ENCODE measurements at places on chromosomes 1 and 21.

DNA sequence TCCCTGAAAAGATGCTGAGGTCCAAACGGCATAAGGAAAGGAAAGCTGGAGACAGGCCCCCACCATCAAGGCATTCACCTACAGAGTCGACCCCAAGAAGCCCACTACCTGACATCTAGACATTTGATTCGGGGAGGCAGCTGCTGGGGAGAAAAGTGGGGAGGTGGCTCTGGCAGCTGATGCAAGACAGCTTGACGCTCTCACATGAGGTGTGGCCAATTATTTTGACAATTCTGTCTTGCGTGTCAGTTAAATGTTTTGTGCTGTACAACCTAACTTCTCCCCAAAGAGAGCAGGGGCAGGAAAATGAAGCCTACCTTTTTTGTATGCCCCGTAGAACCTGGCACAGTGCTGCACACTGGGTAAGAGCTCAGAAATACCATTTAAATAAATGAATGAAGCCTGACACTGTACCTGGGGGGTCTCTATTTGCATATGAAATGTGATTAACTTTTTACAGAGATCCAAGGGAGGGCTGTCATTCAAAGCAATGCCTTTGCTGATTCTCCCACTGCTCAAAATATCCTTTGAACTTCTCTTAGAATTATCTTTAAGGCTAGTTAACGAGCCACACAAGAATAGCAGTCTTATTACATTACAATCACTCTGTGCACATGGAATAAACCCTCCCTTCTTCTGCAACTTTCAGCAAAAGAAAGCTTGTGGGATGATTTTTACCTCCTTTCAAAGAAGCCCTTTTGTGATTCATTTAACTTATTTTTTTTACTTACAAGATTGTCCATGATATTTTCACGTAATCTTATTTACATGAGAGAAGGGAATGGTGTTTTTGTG lies 163.2 kb downstream of the TNR start:
- no peak for DNase-seq

DNA sequence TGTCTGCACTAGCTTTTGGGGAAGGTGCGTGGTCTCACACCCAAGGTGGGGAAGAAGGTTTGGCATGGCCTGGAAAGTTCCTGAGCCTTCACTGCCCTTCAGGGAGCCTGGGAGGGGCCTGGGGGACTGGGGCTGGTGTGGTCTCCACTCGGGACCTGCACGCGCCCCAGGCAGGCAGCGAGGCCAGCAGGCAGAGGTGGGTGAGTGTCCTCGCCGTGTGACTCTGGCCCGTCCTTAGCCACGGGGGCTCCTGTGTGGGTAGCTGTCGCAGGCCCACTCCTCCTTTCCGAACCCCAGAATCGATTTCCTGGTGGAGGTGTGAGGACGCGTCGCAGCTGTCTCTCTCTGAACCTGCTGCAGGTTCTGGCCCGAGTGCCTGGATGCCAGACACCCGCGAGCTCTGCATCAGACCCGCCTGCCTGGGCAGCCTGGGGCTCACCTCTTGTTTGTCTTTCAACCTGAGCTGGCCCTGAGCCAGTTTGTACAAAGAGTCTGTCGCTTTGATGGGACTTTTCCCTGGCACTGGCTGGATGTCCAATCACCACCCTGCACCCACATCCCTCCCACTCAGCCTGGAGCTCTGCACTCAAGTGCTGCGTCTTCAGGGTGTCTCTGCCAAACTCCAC lies 36.0 kb upstream of the SLC19A1 start:
- peak; percentile 41 for DNase-seq

GRCh38 chr1:169245706-169246105 lies 121.9 kb downstream of the NME7 start:
- DNase-seq, result no peak

DNA sequence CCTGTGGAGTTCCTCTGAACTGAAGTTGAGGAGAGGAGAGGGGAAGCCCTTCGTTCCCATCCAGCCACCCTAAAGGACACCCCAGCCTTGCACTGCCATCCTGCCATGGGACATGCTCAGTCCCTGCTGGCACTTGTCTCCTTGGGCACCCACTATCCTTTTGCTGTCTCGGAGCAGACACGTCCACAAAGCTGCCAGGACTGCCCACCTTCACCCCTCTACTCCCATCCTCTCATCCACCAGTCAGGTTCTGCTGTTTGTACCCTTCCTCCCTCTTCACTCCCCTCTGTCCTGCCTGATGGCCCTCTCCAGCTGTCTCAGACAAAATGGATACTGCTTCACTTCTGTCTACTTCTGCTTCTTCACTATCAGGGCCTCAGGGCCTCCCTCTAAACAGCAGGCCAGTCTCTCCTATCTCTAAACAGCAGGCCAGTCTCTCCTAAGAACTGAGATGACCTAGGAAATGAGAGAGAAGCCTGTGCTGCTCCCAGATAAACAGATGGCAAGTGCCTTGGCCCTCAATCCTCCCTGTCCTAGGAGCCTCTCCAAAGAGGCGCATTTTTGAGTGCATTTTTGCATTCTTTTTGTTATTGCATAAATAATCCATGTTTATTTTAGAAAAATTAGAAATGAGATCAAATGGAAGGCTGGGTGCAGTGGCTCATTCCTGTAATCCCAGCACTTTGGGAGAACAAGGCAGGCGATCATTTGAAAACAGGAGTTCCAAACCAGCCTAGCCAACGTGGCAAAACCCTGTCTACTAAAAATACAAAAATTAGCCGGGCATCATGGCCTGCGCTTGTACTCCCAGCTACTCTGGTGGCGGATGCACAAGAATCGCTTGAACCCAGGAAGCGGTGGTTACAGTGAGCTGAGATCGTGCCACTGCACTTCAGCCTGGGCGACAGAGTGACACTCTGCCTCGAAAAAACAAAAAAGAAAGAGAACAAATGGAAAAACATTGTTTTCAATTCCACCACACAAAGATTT lies 4.4 kb upstream of the PYCR2 start:
- DNase-seq, result no peak

DNA sequence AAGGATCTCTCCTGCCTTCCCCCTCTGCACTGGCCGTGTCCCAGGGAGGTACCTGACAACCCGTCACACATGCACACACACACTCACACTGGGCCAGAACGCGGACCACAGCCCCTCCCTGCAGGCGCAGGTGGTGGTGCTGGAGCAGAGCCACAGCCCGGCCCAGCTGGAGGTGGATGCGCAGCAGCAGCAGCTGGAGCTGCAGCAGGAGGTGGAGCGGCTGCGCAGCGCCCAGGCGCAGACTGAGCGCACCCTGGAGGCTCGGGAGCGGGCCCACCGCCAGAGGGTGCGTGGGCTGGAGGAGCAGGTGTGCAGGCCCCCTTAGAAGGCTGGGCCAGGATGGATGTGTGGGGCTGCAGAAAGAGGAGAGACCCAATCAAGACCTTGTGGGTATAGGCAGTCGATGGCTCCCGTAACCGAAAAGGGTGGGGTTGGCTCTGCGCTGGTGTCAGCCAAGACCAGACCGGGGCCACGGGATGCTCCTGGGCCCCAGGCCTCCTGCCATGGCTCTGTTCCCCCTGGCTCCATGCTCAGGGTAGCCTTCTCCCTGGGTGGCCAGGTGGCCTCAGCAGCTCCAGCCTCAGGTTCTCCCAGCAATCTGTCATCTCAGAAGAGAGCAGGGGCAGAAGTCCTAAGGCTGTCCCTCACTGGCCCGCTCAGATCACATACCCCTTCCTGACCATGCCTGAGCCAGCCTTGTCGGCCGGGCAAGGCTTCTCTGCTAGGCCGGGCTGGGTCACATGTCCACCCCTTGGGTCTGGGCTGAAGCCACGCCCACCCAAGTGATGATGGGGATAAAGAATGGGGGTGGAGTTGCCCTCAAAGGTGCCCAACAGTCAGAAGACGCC lies 8.9 kb downstream of the MFAP2 start:
- DNase-seq, result no peak

- DNase-seq, result no peak
Measured at GRCh38 chr1:52007215-52008002, 16.9 kb upstream of the RAB3B start.

DNA sequence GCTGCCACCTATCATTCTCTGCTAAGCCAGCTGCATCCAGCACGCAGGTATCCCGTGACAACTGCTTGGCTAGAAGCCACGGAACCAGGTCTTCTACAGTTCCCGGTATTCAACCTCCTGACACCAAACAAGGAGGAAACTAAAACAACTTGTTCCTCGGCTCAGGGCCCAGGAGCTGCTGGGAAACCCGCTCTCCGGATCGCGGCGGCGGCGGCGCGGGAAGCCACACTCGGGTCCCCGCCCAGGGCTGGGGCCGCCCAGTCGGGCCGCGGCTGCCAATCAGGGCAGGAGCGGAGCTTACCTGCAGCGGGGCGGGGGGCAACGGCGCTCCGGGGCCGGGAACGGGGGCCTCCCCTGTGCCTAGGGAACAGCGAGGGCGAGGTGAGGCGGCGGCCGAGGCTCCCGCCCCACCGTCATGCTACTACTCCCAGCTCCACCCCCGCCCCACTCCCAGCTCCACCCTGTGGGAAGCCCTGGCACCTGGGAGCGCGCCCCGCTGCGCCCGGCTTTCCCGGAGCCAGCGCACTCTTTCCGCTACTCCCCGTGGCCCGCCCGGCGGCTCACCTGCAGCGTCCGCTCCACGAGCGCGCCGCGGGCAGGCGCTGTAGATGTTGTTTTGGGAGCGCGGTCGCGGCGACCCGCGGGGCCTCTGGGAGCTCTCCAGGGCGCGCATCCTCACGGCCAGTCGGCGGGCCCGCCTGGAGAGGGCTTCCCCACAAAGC lies 12.1 kb downstream of the IL24 start:
- peak; percentile 75 for DNase-seq

GRCh38 chr1:152461544-152461943 lies 47.5 kb upstream of the CRNN start:
- no peak for DNase-seq

- no peak for DNase-seq
Measured at GRCh38 chr1:67588178-67588855, 96.7 kb upstream of the GADD45A start.

GRCh38 chr1:208058267-208058666 lies 147.3 kb upstream of the CD34 start:
- DNase-seq, result no peak
